Subcutaneous preadipocyte (primary cell): ENCODE measurements at places on chromosomes 6 and 20. TPM values are rescaled to one million over a fixed set of nuclear protein-coding genes. Genes with fewer than 3 reads are reported as not detected.

Gene SPATA2
- total RNA-seq, result 1.8 and 3.7 TPM in 2 replicates

Gene SRSF6
- total RNA-seq, result 43.7 and 62.9 TPM in 2 replicates

Gene LY6G5B
- total RNA-seq, result 3.3 and 4.3 TPM in 2 replicates

Gene NMBR
- 0.37 TPM in 1 of 2 replicates, not detected in the other for total RNA-seq

Gene PRL
- total RNA-seq, result not detected in 2 replicates

Gene DACT2
- not detected in 2 replicates for total RNA-seq

Gene CLPSL2
- not detected in 2 replicates for total RNA-seq

Gene IP6K3
- not detected in 2 replicates for total RNA-seq

Gene SH3BGRL2
- total RNA-seq, result 1.6 and 2.2 TPM in 2 replicates

Gene TBX18
- 30.9 and 57.7 TPM in 2 replicates for total RNA-seq

Gene NRN1
- 29.0 and 51.4 TPM in 2 replicates for total RNA-seq

Gene BHLHE23
- total RNA-seq, result not detected in 2 replicates

Gene MCCD1
- total RNA-seq, result not detected in 2 replicates

Gene PDE7B
- total RNA-seq, result 7.2 and 25.4 TPM in 2 replicates

Gene PLAGL1
- total RNA-seq, result 19.2 and 26.5 TPM in 2 replicates

Gene ARMH2
- total RNA-seq, result not detected in 2 replicates

Gene GPLD1
- under 0.01 and 0.73 TPM in 2 replicates for total RNA-seq

Gene CASP8AP2
- total RNA-seq, result 11.0 and 17.4 TPM in 2 replicates

Gene PAX1
- not detected in 2 replicates for total RNA-seq

Gene SUMO4
- total RNA-seq, result 1.8 and 2.7 TPM in 2 replicates

Gene ADGRF4
- not detected in 2 replicates for total RNA-seq

Gene C20orf144
- total RNA-seq, result 0.20 TPM in 1 of 2 replicates, not detected in the other

Gene COL9A3
- 0.73 and 0.98 TPM in 2 replicates for total RNA-seq

Gene SOX18
- total RNA-seq, result not detected in 2 replicates

Gene HTR1E
- not detected in 2 replicates for total RNA-seq

Gene CCDC167
- total RNA-seq, result 11.9 and 16.5 TPM in 2 replicates

Gene PDE10A
- 0.20 and 0.73 TPM in 2 replicates for total RNA-seq

Gene SAYSD1
- 10.9 and 14.0 TPM in 2 replicates for total RNA-seq

Gene TSPO2
- total RNA-seq, result not detected in 2 replicates

Gene PEDS1
- 23.1 and 26.1 TPM in 2 replicates for total RNA-seq

Gene GNAS-AS1
- 1.1 and 2.0 TPM in 2 replicates for total RNA-seq

Gene GABRR1
- total RNA-seq, result not detected in 2 replicates

Gene UFL1
- 23.5 and 28.7 TPM in 2 replicates for total RNA-seq

Gene ASIP
- total RNA-seq, result not detected in 2 replicates

Gene REM1
- not detected in 2 replicates for total RNA-seq

Gene LAMA2
- 30.3 and 64.7 TPM in 2 replicates for total RNA-seq

Gene HLA-DQB1
- not detected in 2 replicates for total RNA-seq

Gene POU5F1
- total RNA-seq, result 0.59 TPM in 1 of 2 replicates, not detected in the other

Gene TFAP2B
- not detected in 2 replicates for total RNA-seq

Gene TMEM244
- 0.78 TPM in 1 of 2 replicates, not detected in the other for total RNA-seq

Gene AGER
- total RNA-seq, result 0.20 and 1.1 TPM in 2 replicates

Gene MUC22
- not detected in 2 replicates for total RNA-seq

Gene DEFB127
- total RNA-seq, result not detected in 2 replicates

Gene ADTRP
- total RNA-seq, result 1.8 and 4.0 TPM in 2 replicates

Gene CRYBG1
- 72.0 and 132 TPM in 2 replicates for total RNA-seq

Gene DCBLD1
- total RNA-seq, result 10.3 and 27.2 TPM in 2 replicates
